ENCODE measurements at places on chromosomes 13 and 19.

- no peak for DNase-seq
Measured at GRCh38 chr13:41660411-41660810, 203.1 kb downstream of the RGCC start.

DNA sequence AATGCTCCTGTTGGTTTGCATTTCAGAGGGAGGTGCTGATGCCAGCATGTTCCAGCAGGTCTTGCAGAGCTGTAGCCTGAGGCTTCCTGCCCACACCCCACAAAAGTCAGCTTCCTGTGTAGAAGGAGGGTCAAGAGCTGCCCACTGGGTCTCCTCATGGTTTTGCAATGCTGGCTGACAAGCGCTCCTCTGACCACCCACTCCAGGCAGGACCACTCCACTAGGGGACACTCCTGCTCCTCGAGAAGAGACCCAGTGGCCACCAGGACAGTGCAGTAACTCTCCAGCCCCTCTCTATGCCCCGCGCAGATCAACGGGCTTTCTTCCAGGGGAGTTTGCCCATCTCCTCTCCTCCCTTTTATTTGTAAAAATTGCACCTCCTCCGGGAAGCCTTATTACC is 72.9 kb upstream of the UQCRFS1 start:
- peak; percentile 46 for DNase-seq

GRCh38 chr19:41612483-41612882 is 14.4 kb downstream of the CEACAM4 start:
- no peak for DNase-seq

- DNase-seq, result no peak
Measured at GRCh38 chr19:51508059-51508733, 6.6 kb upstream of the SIGLEC12 start.

DNA sequence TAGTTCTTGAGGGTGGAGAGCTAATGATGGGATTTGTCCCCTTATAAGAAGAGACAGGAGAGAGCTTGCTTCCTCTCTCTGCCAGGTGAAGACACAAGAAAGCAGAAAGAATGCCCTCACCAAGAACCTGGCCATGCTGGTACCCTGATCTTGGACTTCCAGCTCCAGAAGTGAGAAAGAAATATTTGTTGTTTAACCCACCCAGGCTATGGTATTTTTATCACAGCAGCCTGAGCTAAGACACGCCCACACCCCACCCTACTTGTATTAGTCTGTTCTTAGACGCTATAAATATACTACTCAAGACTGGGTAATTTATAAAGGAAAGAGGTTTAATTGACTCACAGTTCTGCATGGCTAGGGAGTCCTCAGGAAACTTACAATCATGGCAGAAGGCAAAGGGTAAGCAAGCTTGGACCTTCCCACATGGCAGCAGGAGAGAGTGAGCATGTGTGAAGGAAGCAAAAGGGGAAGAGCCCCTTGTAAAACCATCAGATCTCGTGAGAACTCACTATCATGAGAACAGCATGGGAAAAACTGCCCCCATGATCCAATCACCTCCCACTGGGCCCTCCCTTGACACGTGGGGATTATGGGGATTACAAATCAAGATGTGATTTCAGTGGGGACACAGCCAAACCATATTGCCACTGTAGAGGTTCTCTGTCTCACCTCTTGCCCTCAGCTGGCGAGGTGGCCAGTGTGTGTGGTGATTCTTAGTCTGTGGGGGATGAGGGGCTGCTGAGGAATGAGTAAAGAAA is 57.4 kb upstream of the RCBTB2 start:
- no peak for DNase-seq

DNA sequence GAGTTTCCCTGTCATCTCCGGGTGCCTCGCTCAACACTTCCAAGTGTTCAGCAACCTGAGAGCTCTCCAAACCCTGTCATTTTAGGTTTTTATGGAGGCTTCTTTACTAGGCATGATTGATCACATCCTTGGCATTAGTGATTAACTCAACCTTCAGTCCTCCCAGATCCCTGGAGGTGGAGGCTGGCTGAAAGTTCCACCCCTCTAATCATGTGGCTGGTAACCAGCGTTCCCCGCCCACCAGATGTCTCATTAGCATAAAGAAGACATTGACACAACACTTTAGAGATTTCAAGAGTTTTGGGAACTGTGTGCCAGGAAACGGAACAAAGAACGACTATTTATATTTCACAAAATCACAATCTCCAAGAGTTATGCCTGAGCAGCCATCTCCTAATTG is 71.1 kb upstream of the RGCC start:
- no peak for DNase-seq

- no peak for DNase-seq
Measured at GRCh38 chr19:8333767-8334457, 9.2 kb downstream of the KANK3 start.

GRCh38 chr13:37403776-37404527 is 194.6 kb downstream of the POSTN start:
- DNase-seq, result no peak

GRCh38 chr13:82879921-82880320 is 1002.4 kb downstream of the SLITRK1 start:
- DNase-seq, result no peak

DNA sequence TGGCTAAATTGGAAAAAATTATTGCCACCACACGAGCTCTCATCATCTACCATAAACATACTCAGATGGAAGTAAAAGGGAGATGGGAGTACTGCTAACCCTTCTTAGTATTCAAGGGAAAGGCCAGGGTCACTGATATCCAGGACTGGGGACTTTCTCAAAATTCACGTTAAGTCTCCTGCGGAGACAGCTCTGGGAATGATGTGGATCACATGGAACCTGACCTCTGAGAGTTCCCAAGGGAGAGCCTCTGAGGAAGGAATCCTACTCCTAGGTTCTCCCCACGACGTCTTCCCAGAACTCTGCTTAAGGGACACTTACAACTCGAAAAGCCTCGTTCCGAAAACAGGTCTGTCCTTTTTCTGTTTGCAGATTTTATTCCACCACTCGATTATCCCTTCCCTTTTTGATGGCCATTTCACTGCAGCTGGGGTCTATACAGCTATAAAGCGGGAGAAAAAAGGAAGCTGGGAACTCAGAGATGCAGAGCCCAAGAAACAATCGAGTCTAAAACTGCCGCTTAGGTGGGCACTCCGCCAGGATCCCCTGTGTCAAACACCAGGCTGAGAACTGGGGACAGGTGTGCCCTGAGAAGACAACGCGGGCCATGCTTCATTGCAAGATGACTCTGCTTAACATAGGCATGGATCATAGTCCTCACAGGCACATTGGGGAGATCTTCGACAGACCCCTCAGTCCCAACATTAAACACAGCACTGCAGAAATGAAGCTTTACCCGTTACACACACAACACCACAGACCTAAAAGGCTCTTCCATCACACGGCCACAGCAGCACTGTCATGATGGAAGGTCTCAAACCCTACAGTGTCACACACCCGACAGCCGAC is 823 bp upstream of the ZNF567 start:
- DNase-seq, result no peak

DNA sequence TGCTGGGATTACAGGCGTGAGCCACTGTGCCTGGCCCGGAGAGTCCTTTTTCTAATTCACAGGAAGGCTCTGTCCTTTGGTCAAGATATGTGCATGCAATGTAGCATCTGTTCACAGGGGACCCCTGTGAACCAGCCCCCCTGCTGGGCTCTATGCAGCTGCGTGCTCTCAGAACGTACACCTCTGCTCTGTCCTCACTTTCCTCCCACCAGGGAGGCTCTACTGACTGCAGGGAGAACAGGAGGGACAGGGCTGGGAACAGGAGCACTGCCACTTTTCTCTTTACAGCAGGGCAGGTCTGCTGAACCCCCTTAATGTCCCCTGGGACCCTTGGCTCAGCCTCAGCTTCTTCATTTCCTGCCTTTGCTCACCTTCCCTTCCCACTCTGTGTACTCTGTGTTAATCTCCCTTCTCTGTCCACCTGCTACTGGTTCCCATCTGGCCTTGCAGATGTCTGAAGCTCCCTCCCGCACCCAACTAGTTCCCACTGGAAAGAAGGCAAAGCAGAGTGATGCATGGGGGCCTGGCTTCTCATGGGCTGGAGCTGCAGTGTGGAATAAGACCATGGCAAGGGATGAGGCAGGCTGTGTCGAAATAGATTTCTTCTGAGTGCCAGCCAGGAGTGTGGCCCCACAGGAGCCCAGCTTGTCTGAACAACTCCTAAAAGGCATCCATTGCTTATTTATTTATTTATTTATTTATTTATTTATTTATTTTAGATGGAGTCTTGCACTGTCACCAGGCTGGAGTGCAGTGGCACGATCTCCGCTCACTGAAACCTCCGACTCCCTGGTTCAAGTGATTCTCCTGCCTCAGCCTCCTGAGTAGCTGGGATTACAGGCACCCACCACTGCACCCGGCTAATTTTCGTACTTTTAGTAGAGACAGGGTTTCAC is 7.2 kb downstream of the ADGRE2 start:
- DNase-seq, result no peak

DNA sequence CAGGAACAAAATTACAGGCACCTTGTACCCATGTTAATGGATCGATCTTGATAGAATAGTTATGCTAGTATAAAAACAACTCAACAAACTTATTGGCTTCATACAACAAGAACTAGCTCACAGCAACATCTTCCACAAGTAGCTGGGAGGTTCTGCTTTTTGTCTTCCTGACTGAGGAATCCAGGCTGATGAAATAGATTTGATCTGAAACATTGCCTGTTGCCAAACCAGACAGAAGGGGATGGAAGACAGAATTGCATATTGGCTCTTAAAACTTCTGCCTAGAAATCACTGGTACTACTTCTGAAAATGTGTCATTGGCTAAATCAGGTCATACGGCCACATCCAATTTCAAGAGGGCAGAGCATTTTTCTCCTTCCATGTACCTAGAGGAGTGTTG is 267.3 kb downstream of the RFC3 start:
- DNase-seq, result no peak

DNA sequence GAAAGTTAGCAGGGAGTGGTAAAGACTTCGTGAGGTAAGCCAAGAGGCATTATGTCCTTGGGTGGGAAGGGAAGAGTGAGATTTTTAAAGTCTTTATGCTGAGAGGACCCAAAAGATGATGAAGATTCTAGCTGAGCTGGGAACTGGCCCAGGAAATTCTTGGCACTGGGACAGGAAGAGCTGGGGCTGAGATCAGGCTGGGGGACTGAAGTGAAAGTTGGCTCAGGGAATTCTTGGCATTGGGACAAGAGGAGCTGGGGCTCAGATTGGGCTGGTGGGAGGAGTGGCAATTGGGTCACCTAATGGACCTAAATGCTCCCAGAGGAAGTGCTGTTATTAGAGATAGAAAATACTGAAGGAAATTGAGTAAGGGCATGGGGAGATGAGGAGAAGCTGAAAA is 8.8 kb downstream of the SCEL start:
- DNase-seq, result no peak

DNA sequence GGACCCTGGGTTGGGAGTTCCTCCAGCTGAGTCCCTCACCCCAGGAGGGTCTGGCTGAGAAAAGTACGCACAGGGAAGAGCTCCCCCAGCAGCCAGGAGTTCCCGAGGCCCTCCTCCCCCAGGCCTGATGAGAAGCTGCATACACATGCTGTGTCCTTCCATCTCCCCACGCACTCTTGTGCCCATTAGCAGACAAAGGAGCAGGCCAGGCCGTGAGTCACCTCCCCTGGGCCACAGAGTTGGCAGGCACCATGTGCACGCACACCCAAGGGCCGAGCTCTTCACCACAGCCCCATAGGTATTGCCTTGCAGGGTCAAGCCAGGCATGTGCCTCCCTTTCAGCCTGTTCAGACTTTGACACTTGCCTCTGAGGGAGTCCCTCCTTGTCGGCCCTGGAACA is 17.5 kb downstream of the MAU2 start:
- DNase-seq, result no peak

DNA sequence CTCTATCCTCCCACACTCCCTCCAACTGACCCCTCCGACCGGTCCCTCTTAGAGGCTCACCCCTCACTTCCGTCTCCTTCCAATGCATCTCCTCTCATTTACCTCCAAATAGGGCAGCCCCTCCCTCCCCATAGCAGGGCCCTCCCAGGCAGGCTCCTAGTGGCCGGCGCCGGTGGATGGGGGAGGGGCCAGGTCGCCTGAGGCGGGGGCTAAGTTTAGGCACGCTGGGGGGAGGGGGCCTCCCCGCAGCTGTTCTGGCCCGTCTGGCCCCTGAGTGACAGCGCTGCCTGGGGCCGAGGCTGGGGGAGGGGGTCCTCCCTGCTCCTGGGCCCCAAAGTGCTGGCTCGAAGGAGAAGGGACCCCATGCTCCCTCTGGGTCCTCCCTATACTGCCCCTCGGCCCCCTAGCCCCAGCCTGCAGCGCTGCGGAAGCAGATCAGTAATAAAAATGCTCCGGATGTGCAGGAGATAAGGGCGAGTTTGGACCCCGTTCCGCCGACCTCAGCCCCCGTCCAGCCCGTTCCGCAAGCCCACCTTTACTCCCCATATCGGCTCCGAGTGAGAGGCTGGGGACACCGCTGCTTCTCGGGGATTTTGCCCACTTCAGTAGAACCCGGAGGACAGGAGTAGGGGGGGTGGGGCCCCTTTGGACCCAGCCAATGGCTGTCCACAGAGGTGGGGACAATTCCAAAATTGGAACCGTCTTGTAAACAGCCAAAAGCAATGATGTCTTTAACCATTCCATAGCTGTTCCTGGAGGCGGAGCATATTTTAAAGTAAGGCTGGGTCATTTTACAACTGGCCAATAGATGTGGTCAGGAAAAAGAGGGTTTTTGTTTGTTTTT is 4.0 kb downstream of the RTN2 start:
- peak; percentile 77 for DNase-seq

GRCh38 chr19:8391198-8392016 is 1.2 kb downstream of the RAB11B start:
- DNase-seq, result no peak
